Stimulated activated naive CD4-positive, alpha-beta T cell (primary cell): ENCODE measurements at places on chromosomes 6 and 20.

GRCh38 chr6:134698228-134698627 is 251.7 kb downstream of the ALDH8A1 start:
- no peak for DNase-seq

GRCh38 chr6:56999049-56999448 is 44.1 kb downstream of the BEND6 start:
- no peak for DNase-seq

- DNase-seq, result no peak
Observed at GRCh38 chr6:132456700-132457143, 55.4 kb upstream of the MOXD1 start.

DNA sequence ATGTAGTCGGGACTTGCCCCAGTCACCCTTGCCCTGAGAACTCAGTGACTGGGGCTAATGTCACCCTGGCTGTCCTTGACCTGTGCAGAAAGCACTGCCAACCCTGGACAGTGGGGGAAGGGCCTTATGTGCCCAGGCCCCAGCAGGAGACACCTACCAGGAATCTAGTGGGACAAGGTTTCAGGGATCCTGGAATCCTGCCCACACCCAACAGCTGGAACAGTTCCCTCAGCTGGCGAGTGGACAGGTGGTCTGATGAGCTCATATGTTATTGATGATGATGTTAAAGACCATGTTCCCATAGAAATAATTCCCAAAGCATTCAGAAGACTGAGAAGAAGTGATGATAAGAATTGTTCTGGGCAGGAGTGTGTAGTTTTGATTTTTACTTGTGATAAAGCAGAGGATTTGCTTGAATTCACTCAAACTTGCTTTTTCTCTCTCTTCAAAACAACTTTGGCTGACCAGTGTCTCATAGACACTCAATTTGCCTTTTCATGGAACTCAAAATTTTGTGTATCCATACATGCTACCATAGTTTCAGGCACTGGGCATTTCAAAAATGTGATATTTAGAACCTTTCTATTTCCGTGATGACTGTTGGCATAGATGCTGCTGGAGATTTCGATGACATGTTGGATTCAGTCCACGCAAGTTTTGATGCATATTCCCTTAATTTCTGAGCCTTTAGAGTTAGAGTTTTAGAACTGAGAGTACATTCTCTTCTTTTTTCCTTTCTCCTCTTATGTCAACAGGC is 79.3 kb downstream of the SLC22A3 start:
- DNase-seq, result no peak

DNA sequence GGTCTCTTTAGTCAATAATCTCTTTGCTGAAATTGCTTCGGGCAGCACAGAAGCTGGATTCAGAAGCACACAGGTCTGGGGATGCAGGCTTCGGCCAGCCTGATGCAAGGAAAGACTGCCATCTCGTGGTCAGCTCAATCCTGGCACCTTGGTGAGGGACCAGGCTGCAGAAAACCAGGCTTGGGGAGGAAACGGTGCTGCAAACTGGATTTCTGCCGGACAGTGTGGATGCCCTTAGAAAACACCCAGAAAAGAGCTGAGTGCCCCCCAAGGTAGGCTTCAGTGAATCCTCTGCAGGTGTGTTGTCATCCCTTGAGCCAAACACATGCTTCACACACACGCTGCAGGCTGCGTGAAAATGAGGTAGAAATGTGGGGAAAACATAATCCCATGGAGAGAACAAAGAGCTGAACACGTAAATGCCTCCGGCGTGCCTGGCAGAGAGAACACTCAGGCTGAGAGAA is 89.8 kb upstream of the PAX1 start:
- peak; percentile 4 for DNase-seq
